ENCODE measurements at places on chromosomes 1 and 21.
A peak's percentile ranks its signal among the peaks of the same experiment; 100 is the strongest.

GRCh38 chr1:92907949-92908684 is 53.1 kb downstream of the DIPK1A start:
- DNase-seq, result no peak
- H3K4me3 ChIP-seq, result no peak overlapping the region
- H3K27ac ChIP-seq, result no peak overlapping the region
- no peaks in the 10 kb centered on the region for H3K36me3 ChIP-seq
- no peaks in the 10 kb centered on the region for H3K4me1 ChIP-seq

DNA sequence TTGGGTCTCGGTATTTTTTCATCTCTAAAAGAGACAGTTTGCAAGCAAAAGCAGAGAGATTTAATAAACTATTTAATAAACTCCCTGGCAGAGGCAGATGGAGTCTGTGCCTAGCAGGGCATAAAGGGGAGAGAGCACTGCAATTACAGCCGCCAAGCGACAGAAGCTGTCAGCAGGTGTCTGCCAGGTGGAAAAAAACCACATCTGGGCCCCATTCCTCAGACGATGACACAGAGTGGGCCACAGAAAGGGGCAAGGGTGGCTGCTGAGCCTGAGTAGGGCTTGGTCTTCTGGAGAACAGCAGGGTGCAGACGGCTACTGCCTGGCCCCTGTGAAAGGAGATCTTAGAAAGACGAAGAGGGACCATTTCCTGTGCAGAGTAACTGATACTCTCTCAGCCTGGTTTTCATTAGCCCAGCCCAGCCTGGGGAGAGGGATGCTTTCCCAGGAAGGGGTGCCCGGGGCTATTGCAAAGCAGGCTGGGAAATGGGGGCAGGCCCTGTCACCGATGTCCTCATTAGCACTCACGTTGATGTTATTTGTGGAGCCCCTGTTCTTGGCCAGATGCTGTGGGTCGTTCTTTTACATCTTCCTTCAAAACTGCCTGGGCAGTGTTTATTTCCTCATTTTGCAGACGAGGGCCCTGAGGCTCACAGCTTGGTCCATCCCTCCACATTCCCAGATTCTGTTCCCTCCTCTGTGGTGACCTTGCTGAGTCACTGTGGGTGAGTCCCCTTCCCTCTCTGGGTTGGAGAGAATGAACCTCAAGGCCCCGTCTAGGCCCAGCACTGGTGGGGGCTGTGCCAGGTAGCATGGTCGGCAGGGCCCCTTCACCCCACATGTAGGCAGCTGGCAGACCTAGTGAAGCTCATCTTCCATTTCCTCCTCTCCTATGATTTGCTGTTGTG is 472.7 kb downstream of the PTPRU start:
- no peak overlapping the region for H3K27ac ChIP-seq
- H3K36me3 ChIP-seq, result no peaks in the 10 kb centered on the region
- no peak for DNase-seq
- H3K27me3 ChIP-seq, result no peaks in the 10 kb centered on the region
- peaks cover 1% of the 10 kb centered on the region for H3K4me1 ChIP-seq

DNA sequence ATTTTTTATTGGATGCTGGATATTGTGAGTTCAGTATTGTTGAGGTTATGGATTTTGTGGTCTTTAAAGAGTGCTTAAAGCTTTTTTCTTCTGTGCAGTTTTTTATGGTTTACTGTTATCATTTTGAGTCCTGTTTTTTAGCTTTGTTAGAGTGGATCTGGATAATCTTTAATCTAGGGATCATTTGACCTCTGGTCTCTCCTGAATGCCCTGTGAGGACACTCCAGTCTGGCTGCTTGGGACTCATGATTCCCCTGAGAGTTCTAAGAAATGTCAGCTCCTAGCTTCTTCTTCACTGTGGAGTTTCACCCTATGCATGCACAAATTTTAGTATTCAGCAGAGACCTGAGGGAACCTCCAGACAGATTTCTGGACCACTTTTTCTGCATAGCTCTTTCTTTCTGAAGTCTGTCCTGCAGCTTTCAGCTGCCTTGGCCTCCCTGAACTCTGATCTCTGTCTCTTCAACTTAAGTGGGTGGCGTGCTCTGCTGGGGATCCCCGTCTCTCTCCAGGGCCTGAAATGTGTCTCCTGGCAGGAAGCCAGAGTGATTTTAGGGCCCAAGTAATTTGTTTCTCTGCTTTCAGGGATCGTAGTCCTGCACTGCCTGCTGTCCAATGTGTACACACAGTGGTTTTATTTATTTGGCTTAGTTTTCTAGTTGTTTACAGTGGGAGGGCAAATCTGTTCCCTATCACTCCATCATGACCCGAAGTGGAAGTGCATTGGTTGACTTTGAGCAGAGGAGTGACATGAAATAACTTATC is 14.7 kb downstream of the PEX14 start:
- no peaks in the 10 kb centered on the region for H3K27me3 ChIP-seq
- no peak for DNase-seq
- H3K4me3 ChIP-seq, result no peak overlapping the region
- no peaks in the 10 kb centered on the region for H3K4me1 ChIP-seq

DNA sequence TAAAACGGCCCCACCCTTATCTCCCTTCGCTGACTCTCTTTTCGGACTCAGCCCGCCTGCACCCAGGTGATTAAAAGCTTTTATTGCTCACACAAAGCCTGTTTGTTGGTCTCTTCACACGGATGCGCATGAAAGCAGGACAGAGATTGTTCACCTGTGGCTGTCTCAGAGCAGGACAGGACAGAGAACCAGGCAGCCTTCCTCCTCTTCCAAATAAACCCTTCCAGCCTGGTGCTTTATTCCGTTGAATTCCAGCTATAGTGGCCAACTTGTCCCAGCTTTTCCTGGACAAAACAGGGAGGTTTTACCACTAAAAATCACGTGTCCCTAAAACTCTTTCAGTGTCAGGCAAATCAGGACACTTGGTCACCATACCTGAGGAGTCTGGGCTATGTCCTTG is 9.5 kb upstream of the DMRTB1 start:
- peak overlapping the region; percentile 70 for H3K27ac ChIP-seq
- DNase-seq, result no peak
- H3K4me3 ChIP-seq, result no peak overlapping the region
- peaks cover 7% of the 10 kb centered on the region for H3K4me1 ChIP-seq
- no peaks in the 10 kb centered on the region for H3K36me3 ChIP-seq

GRCh38 chr1:194658090-194658439 is 1471.7 kb upstream of the B3GALT2 start:
- DNase-seq, result no peak
- H3K4me1 ChIP-seq, result no peaks in the 10 kb centered on the region

DNA sequence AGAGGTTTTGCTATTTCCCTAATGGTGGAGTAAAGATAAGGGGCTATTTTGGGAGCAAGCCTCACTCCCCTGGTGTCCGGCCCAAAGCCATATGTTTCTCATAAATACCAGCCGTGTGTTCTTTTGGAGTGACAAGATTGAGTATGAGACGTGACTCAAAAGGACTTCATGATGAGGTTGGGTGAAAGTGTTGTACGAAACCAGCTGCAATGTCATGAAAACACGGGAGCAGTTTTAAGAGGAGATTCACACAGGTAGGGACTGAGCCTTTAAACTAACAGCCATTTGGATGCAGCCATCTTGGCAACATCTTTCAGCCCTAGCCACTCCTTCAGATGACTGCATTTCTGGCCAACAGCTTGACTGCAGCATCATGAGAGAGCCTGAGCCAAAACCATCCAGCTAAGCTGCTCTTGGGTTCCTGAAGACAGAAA is 532.3 kb upstream of the USP24 start:
- DNase-seq, result no peak
- H3K4me1 ChIP-seq, result no peaks in the 10 kb centered on the region
- no peak overlapping the region for H3K4me3 ChIP-seq

- no peaks in the 10 kb centered on the region for H3K27me3 ChIP-seq
- no peak for DNase-seq
- H3K27ac ChIP-seq, result no peak overlapping the region
- H3K4me1 ChIP-seq, result no peaks in the 10 kb centered on the region
- no peaks in the 10 kb centered on the region for H3K36me3 ChIP-seq
These were observed 739 bp upstream of the NUP133 start for GRCh38 chr1:229508823-229509337.

Data from iPS DF 6.9 (cell line).